DMS79 (cell line): ENCODE measurements at places on chromosomes 2 and 18.

GRCh38 chr2:119222863-119223520 is 642 bp upstream of the STEAP3 start:
- no peak for DNase-seq

DNA sequence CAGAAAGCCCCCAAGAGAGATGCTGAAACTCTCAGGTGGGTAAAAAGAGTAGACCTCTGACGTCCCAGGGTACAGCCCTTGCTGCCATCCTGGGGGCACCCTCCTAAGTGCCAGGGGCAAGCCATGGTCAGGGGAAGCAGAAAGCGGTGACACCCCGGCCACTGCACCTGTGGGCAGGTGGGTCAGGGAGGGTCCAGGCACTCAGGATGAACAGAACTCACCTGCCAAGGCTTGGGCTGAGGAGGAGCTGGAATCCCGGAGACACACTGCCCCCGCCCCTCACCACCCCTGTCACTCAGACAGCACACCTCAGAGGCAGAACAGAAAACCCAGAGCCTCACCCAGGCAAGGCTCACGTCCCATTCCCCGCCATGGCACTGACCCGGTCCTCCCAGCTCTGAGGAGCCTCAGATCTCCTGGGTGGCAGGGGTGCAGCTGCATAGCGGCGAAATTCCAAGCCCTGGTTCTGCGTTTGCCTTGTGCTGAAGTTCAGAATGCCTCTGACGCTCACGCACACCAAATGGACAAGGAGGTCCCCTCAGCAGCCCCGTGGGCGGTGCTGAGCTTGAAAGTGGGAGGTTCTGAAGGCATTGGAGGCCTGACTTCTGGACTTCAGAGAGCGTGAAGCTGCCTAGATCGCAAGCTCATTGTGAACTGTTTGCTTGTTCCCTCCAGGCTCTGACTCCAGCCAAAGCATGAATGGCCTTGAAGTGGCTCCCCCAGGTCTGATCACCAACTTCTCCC is 4.3 kb downstream of the GPR17 start:
- no peak for DNase-seq

- no peak for DNase-seq
Observed at GRCh38 chr2:9388199-9388681, 35.1 kb downstream of the ITGB1BP1 start.

GRCh38 chr18:21362831-21363230 is 120.8 kb downstream of the GREB1L start:
- DNase-seq: no peak

- DNase-seq: no peak
Observed at GRCh38 chr2:200447139-200447855, 62.6 kb downstream of the KCTD18 start.

- no peak for DNase-seq
Observed at GRCh38 chr2:145792745-145793144, 1272.8 kb upstream of the ZEB2 start.

DNA sequence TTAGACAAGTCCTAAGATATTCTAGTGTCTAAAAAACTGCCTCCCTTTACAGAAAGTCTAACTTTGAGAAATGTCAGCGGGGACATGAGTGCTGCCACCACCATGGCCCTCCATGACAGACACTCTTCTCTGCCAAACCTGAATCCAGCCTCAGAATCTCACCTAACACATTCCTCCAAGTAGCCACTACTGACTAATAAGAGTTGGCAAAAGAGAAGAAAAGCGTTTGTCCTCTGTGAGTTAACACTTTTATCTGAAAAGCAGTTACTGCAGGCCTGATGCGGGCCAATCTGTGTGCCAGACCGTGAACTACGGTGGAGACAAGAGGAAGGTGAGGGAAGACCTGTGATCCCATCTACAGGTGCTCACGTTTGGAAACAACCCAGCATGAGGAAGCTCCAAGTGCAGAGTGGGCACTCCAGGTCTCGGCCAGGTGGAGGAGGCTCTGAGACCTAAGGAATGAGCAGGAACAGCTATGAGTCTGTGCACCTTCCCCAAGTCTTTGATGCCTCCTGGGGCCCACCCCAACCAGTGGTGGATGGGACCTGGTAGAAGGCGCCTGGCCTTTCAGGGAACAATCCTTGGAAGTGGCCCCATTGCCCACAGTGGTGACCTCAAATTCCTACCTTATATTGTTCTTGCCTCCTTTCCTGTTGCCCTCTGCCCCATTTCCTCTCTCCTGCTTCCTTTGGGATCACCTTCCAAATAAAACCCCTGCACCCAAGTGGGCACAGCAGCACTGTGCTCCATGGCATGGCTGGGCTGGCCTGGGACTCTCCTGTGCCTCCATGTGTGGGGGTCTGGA is 91.6 kb downstream of the BIN1 start:
- no peak for DNase-seq
